ENCODE measurements at places on chromosomes 3 and 15.
A peak's percentile ranks its signal among the peaks of the same experiment; 100 is the strongest.

- DNase-seq = no peak
These were observed 17.6 kb downstream of the SERPINI2 start for GRCh38 chr3:167456157-167456799.

DNA sequence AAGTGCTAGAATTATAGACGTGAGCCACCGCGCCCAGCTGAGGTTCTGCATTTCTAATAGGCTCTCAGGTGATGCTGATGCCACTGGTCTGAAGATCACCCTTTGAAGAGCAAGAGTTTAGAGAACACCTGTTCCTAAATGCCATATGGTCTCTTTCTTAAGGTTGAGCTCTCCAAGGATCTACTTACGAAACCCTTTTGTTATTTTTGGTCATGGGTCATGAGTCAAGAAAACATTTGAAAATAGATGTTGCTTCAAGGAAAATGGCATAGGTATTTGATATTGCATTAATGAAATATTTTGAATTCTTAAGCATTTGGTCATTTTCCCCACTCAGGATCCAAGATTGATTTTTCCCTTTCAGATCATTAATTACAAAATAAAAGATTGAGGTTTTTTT, 74.7 kb upstream of the SOX2 start:
- DNase-seq = no peak

- no peak for DNase-seq
These were observed 141.8 kb downstream of the XXYLT1 start for GRCh38 chr3:195129072-195129643.

DNA sequence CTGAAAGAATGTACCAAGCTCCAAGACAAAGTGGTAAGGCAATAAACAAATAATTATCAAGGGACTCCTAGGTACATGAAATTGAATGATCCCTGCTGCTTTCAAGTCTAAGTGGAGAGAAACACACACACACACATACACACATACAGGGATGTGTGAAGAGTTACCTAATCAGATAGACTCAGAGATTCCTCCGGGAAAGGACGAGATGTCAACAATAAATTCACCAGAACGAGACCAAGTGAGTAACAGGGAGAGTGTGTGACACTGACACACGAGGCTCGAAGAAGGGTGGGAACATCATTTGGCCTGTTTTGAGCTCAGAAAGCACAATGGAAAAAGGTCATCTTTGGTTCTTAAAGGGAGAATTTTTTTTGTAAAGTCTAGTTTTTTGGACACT, 13.4 kb downstream of the LRIG1 start:
- DNase-seq = no peak

DNA sequence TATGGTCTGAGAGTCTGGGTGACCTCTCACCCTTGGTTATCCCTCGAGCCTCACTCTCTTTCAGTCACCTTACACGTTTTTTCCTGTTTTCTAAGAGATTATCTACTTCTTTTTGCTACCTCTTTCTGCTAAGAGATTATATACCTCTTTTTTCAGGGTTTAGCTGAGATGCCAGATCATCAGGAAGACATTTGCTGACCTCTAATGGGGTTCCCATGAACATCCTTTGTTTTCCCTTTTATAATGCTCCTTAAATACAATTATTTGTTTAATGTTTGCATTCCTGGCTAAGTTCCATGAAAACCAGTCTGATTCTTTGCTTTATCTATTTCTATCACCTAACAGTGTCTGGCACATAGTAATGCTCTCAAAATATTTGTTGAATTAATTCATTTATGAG, 39.6 kb downstream of the LEKR1 start:
- no peak for DNase-seq

DNA sequence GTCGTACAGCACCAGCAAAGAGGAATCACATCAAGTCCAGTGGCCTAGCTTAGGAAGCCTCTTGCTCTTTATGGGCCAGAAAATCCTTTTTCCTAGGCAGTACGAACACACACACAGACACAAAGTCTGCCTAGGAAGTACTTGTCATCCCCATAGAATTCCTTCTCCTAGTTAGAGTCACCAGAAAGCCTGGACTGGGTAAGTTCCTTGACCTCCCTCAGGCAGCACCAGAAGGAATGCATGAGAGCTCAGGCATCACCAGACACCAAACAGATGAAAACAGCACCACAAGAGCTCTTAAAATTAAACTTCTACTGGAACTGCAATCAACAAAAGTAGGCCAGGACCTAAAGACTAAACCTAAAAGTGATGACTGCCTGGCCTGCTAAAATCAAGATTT, 192.9 kb upstream of the CCDC54 start:
- no peak for DNase-seq

- DNase-seq = no peak
These were observed 18.6 kb upstream of the IREB2 start for GRCh38 chr15:78419367-78419766.

- DNase-seq = peak; percentile 97
These were observed at the start of gene USF3 for GRCh38 chr3:113695786-113696645. Gene USF3, minus strand, starts transcription at chr3:113696642. Its CDS starts 21,764 bp downstream, at chr3:113674878.

- DNase-seq = no peak
These were observed 99.4 kb downstream of the IQSEC1 start for GRCh38 chr3:12973827-12974226.

DNA sequence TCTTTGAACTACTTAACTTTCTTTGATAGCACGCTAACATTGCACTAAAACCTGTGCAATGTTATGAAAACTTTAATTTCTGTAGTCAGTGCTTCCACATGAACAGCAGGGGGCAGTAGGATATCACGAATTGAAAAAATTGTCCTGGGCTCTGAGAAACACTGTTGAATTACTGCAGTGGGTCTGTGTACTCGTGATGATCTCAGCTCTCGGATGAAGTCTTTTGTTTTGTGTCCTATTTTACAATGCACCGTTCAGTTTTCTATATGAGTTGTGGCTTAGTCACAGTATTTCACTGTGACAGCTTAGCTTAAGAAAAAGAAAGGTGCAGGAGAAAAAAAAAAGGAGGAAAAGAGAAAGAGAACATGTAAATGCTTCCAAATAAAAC, 141.3 kb upstream of the CCDC54 start:
- DNase-seq = peak; percentile 75

GRCh38 chr15:87599616-87600015, 656.9 kb downstream of the NTRK3 start:
- DNase-seq = no peak

- no peak for DNase-seq
These were observed 242.0 kb upstream of the MRPL3 start for GRCh38 chr3:131744765-131745164.

GRCh38 chr15:77440378-77440999, 19.8 kb downstream of the HMG20A start:
- no peak for DNase-seq

DNA sequence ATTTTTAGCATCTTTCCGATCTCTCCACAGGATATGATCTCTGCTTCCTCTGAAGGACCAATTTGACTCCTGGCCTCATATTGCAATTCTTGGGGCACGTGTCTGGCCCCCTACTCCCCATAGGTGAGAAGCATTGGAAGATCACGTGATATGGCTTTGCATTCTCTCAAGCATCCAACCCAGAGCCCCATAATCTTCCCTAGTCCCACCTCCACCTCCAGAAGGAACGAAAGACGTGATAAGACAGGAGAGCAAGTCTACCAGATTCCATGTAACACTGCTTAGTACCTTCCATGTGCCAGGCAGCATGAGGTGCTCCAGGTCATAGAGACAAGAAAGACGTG, 176.3 kb downstream of the MEGF11 start:
- DNase-seq = no peak

DNA sequence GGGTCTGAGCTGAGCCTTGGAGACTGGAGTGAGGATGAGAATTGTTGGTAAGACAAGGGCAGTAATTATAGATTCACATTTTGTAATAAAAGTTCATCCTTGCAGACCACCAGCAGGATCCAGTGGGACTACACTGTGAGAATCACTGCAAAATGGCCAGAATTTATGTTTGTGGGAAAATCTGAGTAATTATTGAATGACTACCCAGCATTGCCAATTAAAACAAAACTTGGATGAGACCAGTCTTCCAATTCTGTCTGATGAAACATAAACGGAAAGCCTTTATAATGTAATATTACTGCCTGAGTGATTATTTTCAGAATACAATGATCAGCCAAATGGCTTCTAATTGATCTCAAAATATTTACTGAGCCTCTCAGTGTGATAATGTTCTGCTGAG, 323.3 kb upstream of the C2CD4B start:
- no peak for DNase-seq

GRCh38 chr3:138942861-138943623, 3.9 kb downstream of the FOXL2 start:
- no peak for DNase-seq

GRCh38 chr3:141379250-141379966, 11.1 kb downstream of the ZBTB38 start:
- DNase-seq = peak; percentile 56

GRCh38 chr3:24562895-24563294, 68.2 kb upstream of the THRB start:
- no peak for DNase-seq

DNA sequence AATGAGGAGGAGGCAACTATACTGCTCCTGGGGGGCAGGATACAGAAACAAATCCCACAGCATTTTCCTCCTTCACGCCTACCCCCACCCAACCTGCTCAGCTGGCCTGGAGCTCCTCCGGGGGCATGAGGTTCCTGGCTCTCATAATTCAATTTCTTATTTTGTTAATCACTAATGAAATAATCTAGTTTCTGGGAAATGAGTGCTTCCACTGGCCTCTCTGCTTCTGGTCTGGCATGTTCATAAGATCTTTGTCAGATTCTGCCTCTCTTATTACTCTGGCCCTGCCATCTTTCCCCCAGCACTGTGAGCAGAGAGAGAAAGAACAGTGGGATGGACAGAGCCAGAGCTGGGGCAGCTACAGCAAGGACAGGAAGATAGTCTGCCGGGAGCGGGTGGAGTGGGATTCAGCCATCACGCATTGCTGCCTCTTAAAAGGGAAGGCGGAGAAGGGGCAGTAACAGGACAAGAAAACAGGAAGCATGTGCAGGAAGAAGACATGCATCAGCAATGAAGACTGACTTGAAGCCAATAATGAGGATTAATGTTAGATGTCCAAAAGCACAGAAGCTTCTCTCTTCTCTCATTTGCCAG, 13.6 kb downstream of the RPAP1 start:
- no peak for DNase-seq

GRCh38 chr3:45688194-45688881, 858 bp upstream of the SACM1L start:
- DNase-seq = peak; percentile 53

DNA sequence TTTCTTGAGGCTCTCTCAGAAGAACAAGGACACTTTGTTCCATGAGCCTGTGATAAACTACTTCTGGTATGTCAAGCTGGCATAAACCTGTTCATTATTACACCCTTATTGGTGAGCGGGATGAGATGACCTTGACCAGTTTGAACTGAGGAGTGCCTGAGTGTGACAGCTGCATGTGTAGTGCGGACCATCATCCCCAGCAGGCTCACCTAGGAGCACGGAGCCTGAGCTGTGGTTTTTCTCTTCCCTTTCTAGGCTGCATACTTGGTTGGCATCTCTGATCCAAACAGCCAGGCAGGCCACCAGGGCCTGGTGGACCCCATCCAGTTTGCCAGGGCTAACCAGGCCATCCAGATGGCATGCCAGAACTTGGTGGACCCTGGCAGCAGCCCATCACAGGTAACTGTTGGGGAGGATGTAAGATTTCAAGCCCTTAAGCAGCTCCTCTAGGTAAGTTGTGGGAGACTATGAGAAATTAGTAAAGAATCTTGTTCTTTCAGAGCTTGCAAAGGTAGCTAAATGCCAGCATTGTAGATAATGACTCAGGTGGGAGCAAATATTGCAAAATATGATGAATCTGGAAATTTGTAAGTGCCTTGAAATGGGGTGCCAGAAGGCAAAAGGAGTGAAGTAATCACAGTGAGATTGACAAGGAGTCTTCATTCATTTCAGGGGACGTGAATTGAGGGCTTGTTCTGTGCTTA, 288.9 kb upstream of the TPM1 start:
- no peak for DNase-seq

DNA sequence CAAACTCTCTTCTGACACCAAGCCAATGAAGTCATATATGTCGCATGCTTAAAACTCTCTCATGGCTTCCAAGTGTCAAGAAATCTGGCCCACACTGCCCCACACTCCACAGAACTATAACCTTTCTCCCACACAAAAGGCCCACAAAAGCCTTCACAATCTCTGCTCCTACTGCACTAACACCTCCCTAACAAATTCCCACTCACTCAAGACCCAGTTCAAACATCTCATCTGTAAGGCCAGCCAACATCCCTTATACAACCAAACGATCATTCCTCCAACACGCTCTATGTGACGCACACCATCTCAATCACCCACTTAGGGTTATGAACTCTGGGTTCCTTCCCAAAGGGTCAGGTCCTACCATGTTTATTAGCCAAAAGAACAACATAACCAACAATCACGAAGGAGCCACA, 13.5 kb downstream of the TBC1D2B start:
- DNase-seq = no peak

DNA sequence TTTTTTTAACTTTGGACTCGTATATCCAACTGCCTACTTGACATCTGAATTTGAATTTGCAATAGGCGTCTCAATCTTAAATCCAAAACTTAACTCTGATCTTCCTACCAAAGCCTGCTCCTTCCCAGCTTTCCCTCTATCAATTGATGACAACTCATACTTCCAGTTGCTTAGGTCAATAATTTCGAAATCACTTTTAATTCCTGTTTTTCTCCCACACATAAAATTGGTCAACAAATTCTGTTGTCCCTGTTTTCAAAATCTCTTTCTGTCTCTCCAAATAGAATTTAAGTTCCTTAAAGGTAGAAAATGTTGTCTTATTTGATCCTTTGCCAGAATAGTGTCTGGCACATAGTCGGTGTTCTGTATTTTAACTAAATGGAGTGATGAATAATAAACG, 332.4 kb downstream of the SATB1 start:
- no peak for DNase-seq

DNA sequence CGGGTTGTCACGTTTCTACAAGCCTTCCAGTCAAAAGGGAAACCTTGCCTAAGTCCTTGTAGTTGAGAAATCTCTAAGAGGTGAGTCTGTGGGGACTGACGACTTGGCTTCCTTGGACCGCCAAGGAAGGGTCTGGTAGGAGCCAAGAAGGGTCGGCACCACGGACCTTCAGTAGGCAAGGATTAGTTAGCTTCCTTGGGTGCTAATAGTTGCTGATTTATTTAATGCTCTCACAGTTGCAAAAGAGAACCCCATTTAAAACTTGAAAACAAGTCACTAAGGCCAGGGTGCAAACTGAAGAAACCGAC, 361 bp upstream of the LCMT2 start:
- DNase-seq = no peak

DNA sequence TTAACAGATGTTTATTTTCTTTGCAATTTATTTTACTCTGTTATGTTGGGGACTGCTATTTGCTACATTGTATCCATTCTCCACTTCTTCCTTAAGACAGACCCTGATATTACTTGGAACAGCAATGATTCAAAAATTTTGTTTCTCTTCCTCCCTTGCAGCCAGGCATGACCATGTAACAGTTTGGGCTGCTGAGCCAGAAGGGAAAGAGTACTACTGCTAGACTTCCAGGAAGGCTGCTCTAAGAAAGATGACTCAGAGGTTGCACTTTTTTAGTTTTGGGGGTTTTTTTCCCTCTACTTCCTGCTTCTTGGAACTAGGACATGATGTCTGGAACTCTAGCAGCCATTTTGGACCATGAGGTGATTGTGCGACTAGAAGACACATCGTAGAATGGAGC, 10.3 kb downstream of the PRR20G start:
- DNase-seq = no peak

Data from GM20000 (cell line).